IMR-90 (cell line): ENCODE measurements at places on chromosomes 2 and 18. TPM values are rescaled to one million over a fixed set of nuclear protein-coding genes. Genes with fewer than 3 reads are reported as not detected.

Gene GIGYF2
- 14.7 and 18.3 TPM in 2 replicates for polyA plus RNA-seq

Gene ATP6V1C2
- polyA plus RNA-seq, result 0.04 TPM in 1 of 2 replicates, not detected in the other

Gene GPR155
- 2.3 and 2.6 TPM in 2 replicates for polyA plus RNA-seq

Gene RESP18
- not detected in 2 replicates for polyA plus RNA-seq

Gene GKN2
- not detected in 2 replicates for polyA plus RNA-seq

Gene ITGB6
- not detected in 2 replicates for polyA plus RNA-seq

Gene ADGRF3
- 0.07 and 0.15 TPM in 2 replicates for polyA plus RNA-seq

Gene NCK2
- polyA plus RNA-seq, result 22.2 and 29.5 TPM in 2 replicates

Gene ITGA4
- 5.8 and 6.9 TPM in 2 replicates for polyA plus RNA-seq

Gene TMEM247
- polyA plus RNA-seq, result not detected in 2 replicates

Gene REEP1
- 0.03 TPM in 1 of 2 replicates, not detected in the other for polyA plus RNA-seq

Gene TTC32
- 2.5 and 3.9 TPM in 2 replicates for polyA plus RNA-seq

Gene CFC1
- not detected in 2 replicates for polyA plus RNA-seq

Gene SERPINB3
- not detected in 2 replicates for polyA plus RNA-seq

Gene CKAP2L
- 6.3 and 6.4 TPM in 2 replicates for polyA plus RNA-seq

Gene ACVR1C
- polyA plus RNA-seq, result 0.01 and 0.07 TPM in 2 replicates

Gene RTN4
- polyA plus RNA-seq, result 466 and 588 TPM in 2 replicates

Gene LDAH
- polyA plus RNA-seq, result 8.0 and 12.1 TPM in 2 replicates

Gene GNAL
- 0.11 and 0.15 TPM in 2 replicates for polyA plus RNA-seq

Gene C1GALT1C1L
- polyA plus RNA-seq, result 0.53 and 0.63 TPM in 2 replicates

Gene CAVIN2
- polyA plus RNA-seq, result 7.7 and 8.3 TPM in 2 replicates

Gene HRH4
- not detected in 2 replicates for polyA plus RNA-seq

Gene MOCOS
- 0.87 and 1.1 TPM in 2 replicates for polyA plus RNA-seq

Gene SGPP2
- polyA plus RNA-seq, result not detected in 2 replicates

Gene DSG1
- not detected in 2 replicates for polyA plus RNA-seq

Gene VIL1
- not detected in 2 replicates for polyA plus RNA-seq

Gene ALPP
- not detected in 2 replicates for polyA plus RNA-seq

Gene SCN7A
- 0.24 and 0.39 TPM in 2 replicates for polyA plus RNA-seq

Gene ANKRD30BL
- not detected in 2 replicates for polyA plus RNA-seq

Gene CTNNA2
- not detected in 2 replicates for polyA plus RNA-seq

Gene PAX3
- polyA plus RNA-seq, result not detected in 2 replicates

Gene MGAT4A
- not detected in 2 replicates for polyA plus RNA-seq

Gene SPOPL
- 4.1 and 4.8 TPM in 2 replicates for polyA plus RNA-seq
